ENCODE measurements at places on chromosomes 5 and 9.

GRCh38 chr9:76932265-76932664, 26.4 kb upstream of the PRUNE2 start:
- DNase-seq = no peak

- peak; percentile 76 for DNase-seq
These were observed 73.4 kb downstream of the ANGPTL2 start for GRCh38 chr9:127049044-127049443.

- no peak for DNase-seq
These were observed 33.1 kb downstream of the CORO2A start for GRCh38 chr9:98159301-98159700.

GRCh38 chr5:58615972-58616371, 33.1 kb downstream of the RAB3C start:
- no peak for DNase-seq

DNA sequence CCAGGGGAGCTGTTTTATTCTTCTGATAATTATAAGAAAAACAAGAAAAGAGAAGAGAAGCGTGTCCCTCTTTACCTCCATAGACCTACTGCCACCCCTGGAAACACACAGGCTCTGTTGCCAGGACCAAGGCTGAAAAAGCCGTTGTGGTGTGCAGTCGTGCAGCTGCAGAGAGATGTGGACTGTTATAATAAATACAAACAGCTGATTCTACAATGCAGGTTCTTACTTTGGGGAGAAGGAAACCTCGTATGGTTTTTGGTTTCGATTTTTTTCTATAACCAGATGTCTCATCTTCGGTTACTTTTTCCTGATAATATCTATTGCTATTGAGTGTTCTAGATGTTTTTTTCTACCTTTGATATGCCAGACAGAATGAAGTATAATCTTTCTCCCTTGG, 28.1 kb downstream of the FYB1 start:
- no peak for DNase-seq

DNA sequence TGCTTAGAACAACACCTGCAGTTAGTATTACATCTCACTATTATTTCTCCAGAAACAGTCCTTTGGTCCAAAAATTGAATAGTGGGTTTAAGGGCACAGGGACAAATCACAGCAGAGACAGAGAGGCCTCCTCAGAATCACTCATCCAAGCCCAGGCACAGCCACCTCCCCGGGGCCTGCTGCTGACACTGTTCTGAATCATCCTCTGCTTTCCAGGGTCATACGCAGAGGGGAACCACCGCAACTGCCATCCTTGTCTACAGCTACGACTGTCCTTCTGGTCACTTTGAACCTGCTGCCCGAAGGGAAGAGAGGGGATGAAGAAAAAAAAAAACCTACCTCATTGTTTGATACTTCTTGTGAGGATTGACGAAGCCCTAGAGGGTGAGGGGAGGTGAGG, 35.3 kb upstream of the MAN2A1 start:
- DNase-seq = no peak

GRCh38 chr9:84504360-84504759, 163.8 kb upstream of the SLC28A3 start:
- DNase-seq = no peak

DNA sequence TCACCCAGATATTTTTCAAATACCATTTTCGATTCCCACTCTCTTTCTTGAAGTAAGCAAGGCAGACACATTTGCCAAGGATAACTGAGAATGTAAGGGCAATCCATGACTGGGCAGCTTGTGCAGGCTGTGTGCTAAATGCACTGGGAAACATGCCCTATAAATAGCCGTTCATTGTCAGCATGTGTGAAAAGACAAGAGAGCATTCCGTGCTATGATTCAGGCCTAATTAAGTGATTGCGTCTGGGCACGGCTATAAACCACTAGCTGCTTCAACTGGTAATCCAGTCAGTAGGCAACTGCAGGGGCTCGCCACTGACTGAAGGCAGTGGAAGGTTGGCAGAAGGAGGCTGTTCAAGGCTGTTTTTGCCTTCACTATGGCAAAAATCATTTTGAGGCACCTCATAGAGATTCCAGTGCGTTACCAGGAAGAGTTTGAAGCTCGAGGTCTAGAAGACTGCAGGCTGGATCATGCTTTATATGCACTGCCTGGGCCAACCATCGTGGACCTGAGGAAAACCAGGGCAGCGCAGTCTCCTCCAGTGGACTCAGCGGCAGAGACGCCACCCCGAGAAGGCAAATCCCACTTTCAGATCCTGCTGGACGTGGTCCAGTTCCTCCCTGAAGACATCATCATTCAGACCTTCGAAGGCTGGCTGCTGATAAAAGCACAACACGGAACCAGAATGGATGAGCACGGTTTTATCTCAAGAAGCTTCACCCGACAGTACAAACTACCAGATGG, at the start of gene HSPB3:
Gene HSPB3 (plus strand): TSS at position 287 of the 745 bp plus-strand sequence. CDS start 91 bp downstream, at position 378.
- DNase-seq = no peak

DNA sequence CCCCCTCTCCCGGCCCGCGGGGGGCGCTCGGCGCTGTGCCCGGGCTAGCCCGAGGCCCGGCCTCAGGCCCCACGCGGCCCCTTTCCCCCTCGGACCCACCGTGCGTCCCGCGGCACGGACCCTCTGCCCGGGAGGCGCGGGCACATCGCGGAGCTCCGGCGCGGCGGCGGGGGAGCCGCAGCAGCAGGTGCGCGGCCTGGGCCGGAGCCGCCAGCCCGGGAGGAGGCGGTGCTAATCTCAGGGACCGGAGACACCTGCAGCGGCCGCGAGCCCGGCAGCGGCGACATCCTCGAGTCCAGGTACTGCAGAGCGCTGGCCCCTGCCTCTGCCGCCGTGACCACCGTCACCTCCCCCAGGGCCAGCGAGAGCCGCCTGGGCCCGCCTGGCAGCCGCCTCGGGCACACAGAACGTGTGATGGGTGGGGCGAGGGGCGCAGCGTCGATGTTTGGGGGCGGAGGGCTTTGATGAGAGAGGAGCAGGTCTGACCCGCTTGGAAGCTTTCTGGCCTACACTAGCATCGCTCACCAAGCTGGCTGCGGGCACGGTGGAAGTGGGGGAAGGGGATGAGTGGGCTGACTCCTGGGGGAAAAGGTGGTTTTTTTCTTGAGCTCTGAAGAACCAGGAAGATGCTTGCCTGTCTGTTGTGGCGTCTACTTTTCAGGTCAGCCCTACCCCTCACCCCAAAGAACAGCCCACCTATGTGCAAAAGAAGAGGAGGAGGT, 524 bp downstream of the CYFIP2 start:
- DNase-seq = no peak

- no peak for DNase-seq
These were observed 304.3 kb upstream of the CTNND2 start for GRCh38 chr5:12208366-12209100.

All from epithelial cell of prostate (primary cell).